Renal pelvis (tissue), 12 donors: ENCODE measurements at places on chromosomes 7 and 10. TPM values are rescaled to one million over a fixed set of nuclear protein-coding genes. Genes with fewer than 3 reads are reported as not detected.

PNLIPRP1 gene
- not detected for polyA plus RNA-seq

XPNPEP1 gene
- polyA plus RNA-seq = 83.5 TPM

NRCAM gene
- 24.8 TPM for polyA plus RNA-seq

CTNNA3 gene
- polyA plus RNA-seq = 4.2 TPM

PRSS2 gene
- polyA plus RNA-seq = not detected

TMEM140 gene
- 29.3 TPM for polyA plus RNA-seq

- peak; percentile 72 for DNase-seq
These were observed 106.2 kb upstream of the CELF2 start for GRCh38 chr10:10911471-10911921.

ELN gene
- 63.4 TPM for polyA plus RNA-seq

DNA sequence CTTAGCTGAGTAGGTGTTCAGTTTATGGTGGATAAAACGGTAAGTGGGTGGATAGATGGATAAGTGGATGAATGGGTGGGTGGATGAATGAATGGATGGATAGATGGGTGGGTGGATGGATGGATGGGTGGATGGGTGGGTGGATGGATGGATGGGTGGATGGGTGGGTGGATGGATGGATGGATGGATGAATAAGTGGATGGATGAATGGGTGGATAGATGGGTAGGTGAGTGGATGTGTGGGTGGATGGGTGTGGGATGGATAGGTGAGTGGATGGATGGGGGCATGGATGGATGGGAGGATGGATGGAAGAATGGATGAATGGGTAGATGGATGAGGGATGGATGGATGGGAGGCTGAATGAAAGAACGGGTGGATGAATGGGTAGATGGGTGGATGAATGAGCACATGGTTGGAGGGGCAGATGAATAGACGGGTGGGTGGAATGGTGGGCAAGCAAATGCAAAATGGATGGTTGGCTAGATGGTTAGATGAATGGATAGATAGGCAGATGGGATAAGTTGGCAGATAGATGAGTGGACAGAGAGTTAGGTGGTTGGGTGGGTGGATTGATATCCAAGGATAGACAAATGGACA lies 25.7 kb downstream of the ELN start:
- no peak for DNase-seq

NPC1L1 gene
- 4.0 TPM for polyA plus RNA-seq

DNA sequence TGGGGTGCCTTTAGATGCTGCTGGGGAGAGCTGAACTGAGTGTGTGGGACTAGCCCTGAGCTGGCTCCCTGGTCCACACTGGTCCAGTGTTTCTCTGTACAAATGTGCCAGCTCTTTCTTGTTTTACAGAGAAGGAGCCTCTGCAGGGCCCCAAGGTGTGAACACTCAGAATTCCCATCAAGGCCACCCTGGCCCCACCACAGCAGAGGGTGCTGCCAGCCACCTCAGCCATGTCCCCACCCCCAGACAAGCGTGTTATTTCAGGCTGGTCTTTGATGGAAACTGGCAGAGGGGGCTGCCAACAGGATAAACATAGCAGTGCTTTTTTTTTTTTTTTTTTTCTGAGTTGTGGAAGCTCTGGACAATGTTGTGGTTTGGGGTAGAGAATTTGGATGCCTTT lies 68.5 kb upstream of the LRRC18 start:
- no peak for DNase-seq

- DNase-seq = no peak
These were observed 103.9 kb downstream of the PPP1R9A start for GRCh38 chr7:95011146-95011928.

- DNase-seq = no peak
These were observed 17.2 kb downstream of the OIT3 start for GRCh38 chr10:72910705-72911104.

ANKRD1 gene
- polyA plus RNA-seq = 0.81 TPM

MRLN gene
- 0.36 TPM for polyA plus RNA-seq

PPP2R2D gene
- polyA plus RNA-seq = 42.0 TPM

GRCh38 chr7:7884855-7885254 lies 83.7 kb upstream of the GLCCI1 start:
- DNase-seq = no peak

DNA sequence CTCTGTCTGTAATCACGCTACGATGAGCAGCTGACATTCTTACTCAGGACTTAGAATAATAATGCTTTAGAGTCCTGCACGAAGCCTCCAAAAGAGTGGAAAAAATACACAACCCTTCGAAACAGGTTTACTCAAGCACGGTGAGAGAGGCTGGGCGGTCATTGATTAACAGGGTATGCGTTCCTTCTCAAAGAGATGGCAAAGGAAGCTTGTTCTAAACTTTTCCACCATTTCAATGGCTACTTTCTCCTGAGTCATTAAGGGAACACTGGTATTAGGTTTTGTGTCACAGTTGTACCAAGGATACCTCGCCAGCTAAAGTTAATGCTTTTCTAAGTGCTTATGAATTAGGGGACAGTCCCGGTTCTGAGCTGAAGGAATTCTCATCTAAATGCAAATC lies 141.9 kb upstream of the RHEB start:
- DNase-seq = peak; percentile 68

GRCh38 chr7:130492523-130493274 lies 814 bp downstream of the MEST start:
- DNase-seq = no peak

- no peak for DNase-seq
These were observed 204.3 kb downstream of the DGKI start for GRCh38 chr7:137642472-137642871.

DNA sequence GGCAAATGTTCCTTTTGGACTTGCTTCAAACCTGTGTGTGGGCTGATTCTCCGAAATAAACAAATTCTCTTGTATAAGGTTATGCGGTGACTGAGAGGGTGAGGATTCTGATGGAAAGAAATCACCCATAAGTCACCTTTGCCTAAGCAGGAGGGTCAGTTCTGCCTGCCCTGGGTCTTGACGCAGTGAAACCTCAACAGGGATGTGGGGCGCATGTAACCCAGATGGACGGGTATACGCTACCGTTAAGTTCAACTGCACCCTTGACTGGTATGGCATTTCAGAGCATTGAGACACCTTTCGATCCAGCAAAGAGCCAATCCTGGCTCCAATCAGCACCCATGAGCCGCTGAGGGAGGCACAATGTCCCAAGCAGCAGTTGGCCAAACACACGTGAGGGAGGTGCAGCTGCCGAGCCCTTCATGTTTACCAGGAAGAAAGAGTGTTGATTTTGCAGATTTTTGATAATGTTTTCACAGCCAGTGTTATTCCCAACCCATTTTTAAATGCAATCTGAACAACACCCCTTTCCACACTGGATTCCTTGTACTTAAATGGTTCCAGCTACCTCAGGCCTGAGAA lies 48.1 kb downstream of the SORBS1 start:
- DNase-seq = no peak
